ENCODE measurements at places on chromosomes 1 and 21.

DNA sequence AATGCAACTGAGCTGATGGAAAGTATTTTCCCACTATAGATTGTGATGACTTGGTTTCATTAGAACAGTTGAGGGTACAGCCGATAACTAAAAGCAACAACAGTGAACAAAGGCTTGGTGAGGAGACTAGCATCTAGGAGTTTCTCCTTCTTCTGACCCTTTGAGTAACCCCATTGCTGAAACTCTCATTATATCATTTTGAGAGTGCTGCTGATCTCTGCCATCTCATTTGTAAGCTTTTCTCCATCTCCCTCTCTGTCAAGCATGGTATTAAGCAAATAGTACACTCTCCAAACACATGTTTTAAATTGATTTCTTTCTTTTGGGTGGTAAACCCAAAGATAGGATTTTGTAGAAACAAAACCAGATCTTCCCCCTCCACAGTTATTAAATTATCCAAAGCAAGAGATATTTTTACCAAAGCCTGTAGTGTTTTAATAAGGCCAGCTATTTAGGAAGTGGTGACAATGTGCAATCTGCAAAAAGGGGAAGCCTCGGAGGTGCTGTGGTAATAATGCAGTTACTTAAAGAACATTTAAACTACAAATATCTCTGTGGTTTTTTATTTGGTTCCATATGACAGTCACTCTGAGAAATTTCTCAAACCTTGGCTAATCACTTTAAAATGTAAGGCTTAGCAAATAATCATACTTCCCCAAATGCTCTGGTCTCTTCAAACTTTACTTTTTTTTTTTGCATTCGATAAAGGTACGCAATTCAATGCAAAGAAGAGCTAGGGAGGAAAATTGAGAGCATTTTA lies 287.5 kb downstream of the HLX start:
- no peak for DNase-seq

DNA sequence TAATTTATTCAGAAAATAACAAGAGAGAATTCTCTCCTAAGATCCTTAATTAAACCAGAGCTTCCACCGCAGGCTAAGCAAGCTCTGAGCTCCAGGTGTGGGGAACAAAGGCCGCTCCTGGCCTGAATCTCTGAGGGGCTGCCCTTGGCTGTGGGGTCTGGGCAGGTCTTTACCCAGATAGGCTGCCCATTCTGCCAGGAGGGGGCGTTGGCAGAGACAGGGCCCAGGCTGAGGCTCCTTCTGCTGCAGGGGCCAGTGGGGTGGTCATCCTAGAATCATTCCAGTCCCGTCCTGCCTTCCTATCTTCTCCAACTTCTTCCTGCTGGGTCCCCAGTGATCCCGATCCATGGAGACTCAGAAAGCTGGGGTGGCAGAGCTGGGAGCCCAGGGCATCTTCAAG lies 82.9 kb upstream of the POU3F1 start:
- DNase-seq, result no peak

GRCh38 chr1:180920702-180921101 lies 8.0 kb downstream of the KIAA1614 start:
- DNase-seq, result no peak

- no peak for DNase-seq
Observed at GRCh38 chr1:231385416-231385748, 36.7 kb downstream of the EGLN1 start.

GRCh38 chr21:42685036-42685435 lies 31.6 kb downstream of the PDE9A start:
- no peak for DNase-seq

DNA sequence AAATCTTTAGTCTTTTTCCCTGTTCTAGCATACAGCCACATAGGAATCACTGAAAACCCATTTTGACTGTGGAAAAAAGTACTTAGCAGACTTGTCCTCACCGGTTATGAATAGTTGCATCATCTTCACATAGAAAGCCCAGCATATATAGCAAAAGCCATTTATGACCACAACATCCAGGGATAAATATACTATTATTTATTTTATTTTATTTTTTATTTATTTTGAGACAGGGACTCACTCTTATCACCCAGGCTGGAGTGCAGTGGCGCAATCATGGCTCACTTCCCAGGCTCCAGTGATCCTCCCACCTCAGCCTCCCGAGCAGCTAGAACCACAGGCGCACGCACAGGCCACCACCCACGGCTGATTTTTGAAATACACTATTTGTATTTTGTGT lies 175.3 kb downstream of the GALNT2 start:
- no peak for DNase-seq

GRCh38 chr1:172699111-172699510 lies 40.2 kb downstream of the FASLG start:
- DNase-seq, result no peak

- DNase-seq, result no peak
Observed at GRCh38 chr1:16162163-16162822, 6.4 kb upstream of the EPHA2 start.

DNA sequence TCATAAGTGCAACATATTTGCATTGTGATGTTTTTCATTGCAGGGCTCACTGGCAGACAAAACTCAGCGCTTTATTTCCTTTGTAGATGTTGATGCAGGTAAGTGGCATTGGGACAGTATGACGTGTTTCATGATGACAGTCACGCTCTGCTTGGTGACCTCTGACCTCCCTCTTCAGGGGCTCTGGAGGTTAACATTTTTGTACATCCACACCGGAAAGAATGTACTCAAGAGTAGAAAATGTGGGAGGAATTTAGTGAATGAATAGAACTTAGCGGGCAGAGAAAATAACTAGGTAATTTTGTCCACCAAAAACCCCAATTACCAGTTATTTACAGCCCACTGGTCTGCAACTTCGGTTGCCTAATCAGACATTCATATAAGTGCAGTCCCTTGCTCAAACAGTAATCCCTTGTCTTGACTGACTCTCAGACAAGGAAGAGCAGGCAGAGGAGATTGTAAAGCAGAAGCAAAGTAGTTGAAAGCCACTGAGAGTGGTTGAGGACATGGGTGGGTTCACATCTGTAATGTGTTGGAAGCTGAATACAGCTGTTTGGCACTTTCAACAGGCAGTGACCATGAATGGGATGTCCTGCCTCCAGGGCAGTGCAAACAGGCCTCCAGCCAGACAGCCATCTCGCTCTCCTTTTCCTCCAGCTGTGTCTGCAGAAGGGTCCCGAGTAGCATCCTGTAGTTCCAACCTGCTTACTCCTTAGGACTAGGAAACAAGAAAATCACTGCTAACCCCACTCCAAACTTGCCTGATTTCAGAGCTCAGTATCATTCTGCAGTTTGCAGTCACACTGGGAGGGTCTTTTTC lies 188.9 kb downstream of the NRIP1 start:
- DNase-seq, result no peak

DNA sequence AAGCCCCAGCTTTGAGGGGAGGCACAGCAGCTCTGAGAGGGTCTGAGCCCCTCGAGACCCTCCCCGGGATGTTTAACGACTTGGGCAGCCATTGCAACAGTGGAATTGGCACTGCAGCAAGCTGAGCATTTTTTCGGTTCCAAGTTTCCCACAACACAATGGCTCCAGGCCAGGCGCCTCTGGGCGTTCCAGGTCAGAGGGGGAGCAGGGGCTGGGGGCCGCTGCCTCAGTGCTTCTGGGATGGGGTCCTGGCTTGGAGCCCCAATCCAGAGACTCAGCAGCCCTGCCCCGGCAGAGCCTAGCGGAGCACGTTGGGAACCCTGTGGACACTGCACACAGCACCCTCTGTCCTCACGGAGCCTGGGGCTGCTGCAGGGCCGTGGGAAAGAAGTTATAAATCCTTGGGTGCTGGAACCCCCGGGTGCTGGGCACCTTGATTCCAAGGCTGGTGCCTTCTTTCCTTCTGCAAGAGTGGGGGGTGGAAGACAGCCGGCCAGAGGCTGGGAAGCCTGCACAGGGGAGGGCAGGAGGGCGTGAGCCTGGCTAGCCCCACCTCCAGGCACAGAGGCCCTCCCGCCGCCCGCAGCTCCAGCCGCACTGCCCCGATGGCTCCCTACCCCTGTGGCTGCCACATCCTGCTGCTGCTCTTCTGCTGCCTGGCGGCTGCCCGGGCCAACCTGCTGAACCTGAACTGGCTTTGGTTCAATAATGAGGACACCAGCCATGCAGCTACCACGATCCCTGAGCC lies 50.1 kb downstream of the COL18A1 start:
- DNase-seq, result peak; percentile 55

DNA sequence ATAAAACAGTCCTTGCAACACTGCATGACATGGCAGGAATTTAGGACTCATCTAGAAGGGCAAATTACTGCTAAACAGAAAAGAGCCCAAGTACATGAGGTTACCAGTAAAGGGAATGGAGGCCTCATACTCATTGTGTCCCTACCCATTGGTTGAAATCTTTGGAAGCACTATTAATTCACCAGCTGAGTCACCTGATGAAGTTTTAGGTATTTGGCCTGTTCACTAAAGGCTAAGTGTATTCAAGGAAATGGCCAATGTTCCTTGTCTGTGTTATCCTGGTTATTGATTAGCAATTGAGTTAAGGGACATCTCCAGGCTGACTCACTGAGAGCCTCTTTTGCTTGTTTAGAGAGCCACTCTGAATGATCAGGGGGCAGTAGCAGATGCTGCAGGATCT lies 188.4 kb downstream of the ZZZ3 start:
- DNase-seq, result no peak

- no peak for DNase-seq
Observed at GRCh38 chr1:53273526-53273925, 35.2 kb upstream of the MAGOH start.

DNA sequence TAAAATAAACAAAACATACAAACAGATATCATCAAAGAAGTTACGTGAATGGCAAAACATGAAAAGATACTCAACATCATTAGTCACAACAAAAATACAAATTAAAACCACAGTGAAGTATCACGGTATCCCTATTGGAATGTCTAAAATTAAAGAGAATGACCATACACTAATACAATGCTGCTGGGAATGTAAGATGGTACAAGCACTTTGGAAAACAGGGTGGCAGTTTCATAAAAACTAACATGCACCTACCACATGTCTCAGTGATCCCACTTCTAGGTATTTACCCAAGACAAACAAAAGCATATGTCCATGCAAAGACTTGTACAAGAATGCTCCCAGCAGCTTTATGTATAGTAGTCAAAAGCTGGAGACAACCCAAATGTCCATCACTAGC lies 69.1 kb downstream of the HSF2BP start:
- DNase-seq, result no peak

- DNase-seq, result no peak
Observed at GRCh38 chr1:201020721-201021629, 2.5 kb downstream of the KIF21B start.

DNA sequence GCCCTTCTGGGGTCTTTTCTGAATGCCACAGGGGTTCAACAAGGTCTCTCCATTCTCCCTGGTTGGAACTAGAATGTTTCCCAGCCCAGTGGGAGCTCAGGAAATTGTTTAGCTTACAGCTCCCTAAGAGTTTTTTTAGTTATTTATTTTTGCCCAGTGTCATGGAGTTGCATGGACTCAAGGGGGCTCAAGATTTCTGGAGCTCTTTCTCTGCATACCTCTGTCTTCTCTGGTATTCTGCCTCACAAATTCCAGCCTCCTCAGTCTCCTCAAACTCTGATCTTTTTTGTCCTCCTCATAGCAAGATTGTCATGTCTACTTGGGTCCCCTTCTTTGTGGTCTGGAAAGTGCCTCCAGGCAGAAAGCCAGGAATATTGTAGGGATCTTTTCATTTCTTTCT lies 15.9 kb upstream of the PPP2R5A start:
- DNase-seq, result no peak

DNA sequence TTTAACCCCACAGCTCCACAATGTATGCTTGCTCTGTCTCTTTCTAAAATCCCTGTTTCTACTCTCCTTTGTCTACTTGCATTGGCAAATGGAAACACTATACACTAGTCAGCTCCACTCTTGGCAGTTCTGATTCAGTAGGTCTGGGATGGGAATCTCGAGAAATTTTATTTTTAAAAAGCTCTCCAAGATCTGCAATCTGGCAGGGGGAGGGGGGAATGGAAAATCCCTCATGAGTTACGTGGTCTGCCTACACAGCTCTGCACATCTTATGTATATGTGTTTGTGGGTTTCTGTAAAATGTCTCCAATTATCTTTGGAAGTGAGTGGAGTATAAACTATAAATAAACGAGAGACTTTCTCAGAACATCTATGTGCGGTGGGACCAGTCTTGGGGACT lies 9.9 kb upstream of the GALNT2 start:
- no peak for DNase-seq

DNA sequence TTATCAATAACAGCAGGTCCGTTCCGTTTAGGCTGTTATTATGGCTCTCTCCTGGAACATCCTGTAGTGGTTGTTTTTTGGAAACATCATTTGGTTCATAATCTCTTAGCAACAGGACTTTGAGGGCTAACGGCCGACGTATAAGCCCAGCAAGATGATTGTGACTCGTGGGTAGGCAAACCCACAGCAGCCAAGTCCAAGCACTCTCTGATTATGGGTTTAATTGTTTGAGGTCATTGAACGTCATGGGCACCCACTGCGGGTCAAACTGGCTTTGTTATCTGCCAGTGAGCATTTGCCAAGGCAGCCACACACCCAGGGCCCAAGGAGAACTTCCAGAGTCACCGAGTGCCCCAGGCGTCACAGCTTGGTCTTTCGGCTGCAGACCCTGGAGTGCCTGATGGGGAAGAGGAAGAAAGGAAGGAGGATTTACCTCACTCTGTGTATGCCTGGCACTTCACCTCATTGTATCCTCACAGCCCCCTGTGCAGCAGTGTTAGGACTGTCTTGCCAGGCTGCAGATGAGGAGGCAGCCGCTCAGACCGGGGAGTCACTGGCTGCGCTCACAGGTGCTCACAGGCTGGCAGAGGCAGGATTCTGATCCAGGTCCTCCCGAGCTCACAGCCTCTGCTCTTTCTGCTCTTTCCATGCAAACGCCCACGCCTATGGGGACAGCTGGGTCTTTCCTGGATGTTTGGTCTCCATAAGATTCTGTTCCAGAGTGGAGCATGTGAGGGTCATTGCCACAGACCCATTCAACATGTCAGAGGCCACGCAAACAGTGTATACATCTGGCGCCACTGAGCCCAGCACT lies 30.8 kb upstream of the EPS8L3 start:
- no peak for DNase-seq

DNA sequence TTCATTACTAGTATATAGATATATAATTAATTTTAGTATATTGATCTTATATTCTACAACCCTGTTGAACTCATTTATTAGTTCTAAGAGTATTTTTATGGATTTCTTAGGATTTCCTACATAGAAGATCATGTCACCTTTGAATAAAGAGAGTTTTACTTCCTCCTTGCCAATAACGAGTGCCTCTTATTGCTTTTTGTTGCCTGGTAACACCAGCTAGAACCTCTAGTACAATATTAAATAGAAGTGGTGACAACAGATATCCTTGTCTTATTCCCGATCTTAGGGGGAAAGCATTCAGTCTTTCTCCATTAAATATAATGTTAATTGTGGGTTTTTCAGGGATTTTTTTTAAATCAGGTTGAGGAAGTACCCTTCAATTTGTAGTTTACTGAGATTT lies 40.8 kb downstream of the WNT2B start:
- no peak for DNase-seq

GRCh38 chr21:35050348-35051286 lies 1.5 kb upstream of the RUNX1 start:
- no peak for DNase-seq

- no peak for DNase-seq
Observed at GRCh38 chr1:19605967-19606366, 38.1 kb upstream of the NBL1 start.

All from left ventricle myocardium inferior (tissue), 1 donor.